ENCODE measurements at places on chromosomes 13 and 19. TPM values are rescaled to one million over a fixed set of nuclear protein-coding genes. Genes with fewer than 3 reads are reported as not detected.

GRCh38 chr13:103349211-103349980, 283.2 kb upstream of the SLC10A2 start:
- no peak for DNase-seq

DNA sequence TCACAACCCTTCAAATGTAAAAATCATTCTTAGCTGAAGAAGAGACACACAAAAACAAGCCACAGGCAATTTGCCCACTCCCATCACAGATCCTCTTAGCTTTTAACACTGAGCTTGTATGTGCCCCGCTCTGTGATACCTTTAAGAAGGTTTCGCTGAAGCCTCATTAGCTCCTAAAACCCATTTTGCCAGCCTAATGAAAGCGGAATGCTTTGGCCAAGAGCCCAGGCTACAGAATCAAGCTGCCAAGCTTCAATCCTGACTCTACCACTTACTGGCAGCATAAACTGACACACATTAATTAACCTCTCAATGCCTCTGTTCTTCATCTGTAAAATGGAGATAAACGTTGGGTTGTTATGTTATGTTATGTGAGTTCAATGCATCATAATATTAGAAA, 10.5 kb downstream of the ZNF112 start:
- DNase-seq, result no peak

DNA sequence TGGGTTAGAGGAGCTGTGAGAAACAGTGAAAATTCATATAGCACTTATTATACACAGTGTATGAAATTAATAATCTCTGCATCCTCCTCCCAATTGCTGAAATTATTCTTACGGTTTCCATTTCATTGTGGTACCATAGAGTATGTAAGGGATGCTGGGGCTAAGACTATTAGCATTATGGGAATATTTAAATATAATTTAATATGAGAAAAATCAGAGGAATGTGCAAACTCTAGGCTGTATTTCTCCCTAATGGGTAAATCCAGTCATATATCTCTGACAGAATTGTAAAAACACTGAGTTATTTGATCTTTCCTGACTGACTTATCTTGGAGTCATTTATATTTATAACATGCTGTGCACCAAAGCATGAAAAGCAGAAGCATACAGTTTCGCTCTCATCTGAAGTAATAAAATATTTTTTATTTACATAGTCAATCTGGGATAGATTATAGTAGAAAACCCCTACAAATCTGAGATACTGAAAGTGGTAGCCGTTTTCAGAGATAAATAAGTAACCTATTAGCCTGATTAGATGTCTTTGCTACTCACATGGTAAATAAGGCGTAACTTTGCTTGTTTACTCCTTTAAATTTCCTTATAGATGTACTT, 34.9 kb downstream of the LRCH1 start:
- DNase-seq, result no peak

RNF113B gene
- total RNA-seq, result not detected

All from MG63 (cell line).